ENCODE measurements at places on chromosomes 5 and 9.

DNA sequence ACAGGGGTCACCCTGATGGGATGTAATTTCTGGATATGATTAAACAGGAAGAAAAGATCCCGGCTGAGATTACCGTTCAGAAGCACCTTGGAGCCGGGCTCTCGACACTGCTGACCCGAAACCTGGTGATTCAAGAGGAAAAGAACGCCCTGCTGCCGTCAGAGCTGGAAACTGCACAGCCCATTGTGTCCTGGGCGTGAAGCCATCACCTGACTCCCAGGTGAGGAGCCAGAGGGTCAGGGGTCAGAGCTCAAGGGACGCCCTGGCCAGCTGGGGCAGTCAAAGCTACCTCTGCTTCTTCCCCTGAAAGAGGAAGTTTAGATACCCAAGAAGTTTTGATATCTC is 17.8 kb upstream of the SLC12A7 start:
- DNase-seq: no peak

DNA sequence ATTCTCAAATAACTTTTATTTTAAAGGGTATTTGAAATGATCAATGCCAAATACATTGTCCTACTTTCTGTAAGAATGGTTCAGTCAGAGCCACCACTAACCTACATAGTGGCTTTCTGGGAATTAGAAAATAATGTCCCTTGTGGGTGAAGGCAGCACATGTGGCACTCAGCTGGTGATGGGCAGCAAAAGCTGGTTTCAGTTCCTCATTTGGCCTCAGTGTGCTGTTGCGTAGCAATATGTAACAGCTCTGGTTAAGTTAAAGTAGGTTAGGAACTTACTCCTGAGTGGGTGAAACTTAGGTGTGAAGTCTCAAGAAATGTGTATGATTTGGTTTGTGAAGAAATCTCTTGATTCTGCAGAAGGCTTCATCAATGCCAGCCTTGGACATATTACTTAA is 99.6 kb upstream of the SPEF2 start:
- DNase-seq: no peak

GRCh38 chr9:76456202-76456926 is 2.6 kb upstream of the GCNT1 start:
- DNase-seq: peak; percentile 17

- DNase-seq: no peak
Measured at GRCh38 chr5:132243366-132243977, 14.0 kb upstream of the PDLIM4 start.

DNA sequence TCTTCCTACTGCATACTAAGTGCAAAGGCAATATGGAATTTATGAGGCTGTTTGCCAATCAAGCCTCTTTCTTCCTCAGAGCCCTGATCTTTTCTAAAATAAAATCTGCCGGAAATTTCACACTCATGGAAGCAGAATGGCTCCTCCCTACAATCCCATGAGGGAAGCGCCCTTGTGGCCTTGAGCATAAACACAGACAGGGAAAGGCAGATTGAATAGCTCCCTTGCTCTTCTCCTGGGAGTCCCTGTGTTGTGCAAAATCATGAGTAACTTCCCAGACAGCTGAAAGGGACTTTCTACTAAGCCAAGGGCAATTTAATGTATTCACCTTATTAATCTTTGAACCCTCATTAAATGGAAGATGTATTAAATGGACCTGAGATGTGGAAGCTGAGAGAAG is 226.1 kb upstream of the PIK3R1 start:
- no peak for DNase-seq
